ENCODE measurements at places on chromosomes 3 and 15.
A peak's percentile ranks its signal among the peaks of the same experiment; 100 is the strongest.

DNA sequence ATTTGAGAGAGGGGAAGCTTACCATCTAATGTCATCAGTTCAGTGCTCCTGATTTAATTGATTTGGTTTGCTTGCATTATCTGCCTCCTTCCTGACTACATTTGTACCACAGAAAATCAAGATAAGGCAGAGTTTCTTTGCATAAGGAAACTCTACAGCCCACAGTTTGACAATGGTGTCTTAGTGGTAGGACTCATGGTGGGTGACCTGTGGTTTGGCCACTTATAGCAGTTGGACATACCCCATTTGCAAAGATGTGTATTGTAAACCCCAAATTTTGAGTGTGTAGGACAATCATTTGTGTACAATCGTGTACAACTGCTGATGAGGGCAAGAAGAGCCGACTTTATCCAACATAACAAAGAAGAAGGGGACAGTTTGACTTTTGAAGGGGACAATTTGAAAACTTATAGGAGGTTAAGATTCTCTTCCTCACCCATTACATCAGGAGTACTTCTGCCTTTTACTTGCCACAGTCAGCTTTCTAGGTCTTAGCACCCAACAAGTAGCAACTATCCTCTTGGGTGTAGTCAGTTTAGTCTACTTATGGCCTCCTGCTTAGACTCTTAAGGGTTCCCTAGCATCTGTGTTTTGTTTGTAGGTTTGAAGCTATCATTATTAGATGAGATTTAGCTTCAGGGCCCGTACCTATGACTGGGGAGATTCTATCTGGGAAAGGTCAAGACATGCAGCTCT is 6.2 kb downstream of the TGFBR2 start:
- ATAC-seq = no peak

- peak; percentile 41 for ATAC-seq
Observed at GRCh38 chr3:99783011-99783573, 34.6 kb upstream of the CMSS1 start.

DNA sequence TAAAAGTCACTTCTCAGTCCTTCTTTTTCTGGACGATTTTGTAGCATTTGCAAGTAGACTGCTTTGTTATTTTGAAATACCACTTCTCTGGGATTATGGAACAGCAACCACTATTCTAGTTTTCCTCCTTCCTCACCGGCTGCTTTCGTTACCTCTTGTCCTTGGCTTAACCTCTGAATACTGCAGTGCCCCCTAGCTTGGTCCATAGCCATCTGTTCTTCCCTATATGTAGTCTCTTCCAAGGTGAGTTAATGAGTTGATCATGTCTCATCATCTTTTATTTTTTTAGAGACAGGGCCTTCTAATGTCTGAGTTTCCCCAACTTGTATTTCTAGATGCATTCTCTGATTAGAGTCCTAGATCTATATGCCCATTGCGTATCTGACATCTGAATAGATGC is 694.3 kb downstream of the NTRK3 start:
- ATAC-seq = no peak

DNA sequence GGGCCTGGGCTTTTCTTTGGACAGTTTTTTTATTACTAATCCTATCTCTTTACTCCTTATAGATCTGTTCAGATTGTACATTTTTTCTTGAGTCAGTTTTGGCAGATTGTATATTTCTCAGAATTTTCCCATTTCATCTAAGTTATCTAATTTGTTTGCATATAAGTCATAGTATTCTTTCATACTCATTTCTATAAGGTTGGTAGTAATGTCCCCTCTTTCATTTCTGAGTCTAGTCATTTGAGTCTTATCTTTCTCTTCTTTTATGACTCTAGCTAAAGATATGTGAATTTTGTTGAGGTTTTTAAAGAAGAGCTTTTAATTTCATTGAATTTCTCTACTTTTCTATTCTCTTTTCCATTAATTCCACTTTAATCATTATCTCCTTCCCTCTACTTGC is 27.2 kb downstream of the TRPM1 start:
- no peak for ATAC-seq

DNA sequence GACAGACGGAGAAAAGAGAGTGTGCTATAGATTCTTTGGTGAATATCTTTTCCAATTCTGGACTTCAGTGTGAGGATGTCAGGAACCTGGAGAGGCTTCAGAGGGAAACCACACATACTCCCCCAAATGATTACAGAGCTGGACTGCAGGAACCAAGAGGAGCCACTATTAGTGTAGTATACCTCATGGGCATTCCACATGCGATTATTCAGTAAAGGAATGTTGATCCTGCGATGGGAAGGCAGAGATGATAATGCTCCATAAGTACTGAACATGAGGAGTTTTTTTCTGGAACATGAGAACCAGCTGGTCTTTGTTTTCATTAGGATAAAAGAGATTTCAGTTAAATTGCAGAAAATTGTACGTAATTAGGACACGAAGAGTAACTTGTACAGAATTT is 18.7 kb downstream of the STARD9 start:
- ATAC-seq = no peak

- no peak for ATAC-seq
Observed at GRCh38 chr15:89556413-89557262, 18.6 kb upstream of the TICRR start.

DNA sequence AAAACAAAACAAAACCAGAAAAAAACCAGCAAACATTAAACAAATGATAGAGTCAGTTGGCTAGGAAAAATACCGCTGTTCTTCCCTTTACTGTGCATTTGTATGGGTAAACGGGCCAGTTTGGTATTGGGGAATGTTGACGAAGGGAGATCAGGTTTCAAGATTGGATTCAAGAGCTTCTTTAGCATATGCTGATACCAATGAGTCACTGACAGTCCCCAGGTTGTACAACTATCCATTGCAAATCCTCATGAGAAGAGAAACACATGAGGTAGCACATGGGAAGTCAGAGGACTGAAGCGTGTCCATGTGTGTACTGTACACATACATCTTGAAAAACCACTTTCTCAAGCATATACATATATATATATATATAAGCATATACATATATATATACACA is 25.6 kb downstream of the TIGIT start:
- ATAC-seq = no peak

DNA sequence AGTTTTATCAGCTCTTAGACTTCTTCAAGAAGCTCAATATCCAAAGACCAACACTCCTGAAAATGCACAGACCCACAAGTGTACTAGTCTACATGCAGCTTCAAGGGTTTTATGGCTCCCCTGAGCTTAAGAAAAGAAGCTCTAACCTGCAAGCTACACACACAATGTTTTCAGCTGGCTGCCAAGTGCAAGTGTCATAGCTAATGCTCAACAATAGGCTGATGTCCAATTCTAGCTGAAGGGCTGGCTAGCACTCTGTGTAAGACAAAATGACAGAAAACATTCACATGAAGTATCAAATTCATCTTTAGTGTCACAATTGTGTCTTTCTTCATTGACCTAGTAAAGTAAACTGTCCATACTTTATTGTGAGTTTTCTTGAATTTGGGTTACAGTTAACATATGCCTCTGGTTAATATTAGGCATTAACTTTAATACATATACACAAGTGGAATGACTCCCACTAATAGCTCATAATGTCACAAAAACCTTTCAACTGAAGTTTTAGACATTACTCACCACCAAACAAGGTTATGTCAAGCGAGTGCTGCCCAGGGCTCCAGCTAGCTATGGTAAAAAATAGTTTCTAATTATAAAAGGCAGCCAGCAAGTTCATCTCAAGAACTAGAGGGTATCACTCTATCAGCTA is 15.1 kb downstream of the ABI3BP start:
- ATAC-seq = no peak

DNA sequence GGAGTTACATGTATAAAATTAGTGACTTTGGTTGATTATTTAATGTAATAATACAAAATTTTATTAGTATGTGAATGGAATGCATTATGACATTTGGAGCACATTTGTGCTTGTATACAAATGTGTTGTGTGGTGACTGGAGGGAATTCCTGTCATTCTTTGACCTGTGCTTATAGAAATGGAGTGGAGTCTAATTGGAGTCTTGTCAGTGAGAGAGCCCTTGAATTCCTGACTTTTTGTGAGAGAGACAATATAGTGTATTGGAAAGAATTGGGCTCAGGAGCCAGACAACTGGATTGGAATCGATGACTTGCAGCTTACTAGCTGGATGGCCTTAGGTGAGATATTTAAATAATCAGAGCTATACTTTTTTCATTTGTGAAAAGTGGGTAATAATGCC is 9.4 kb downstream of the TCF12 start:
- no peak for ATAC-seq

Measured in gastroesophageal sphincter (tissue), 4 donors.